NCI-H1417 treated with DMSO at 0.1 percent for 48 hours (cell line): ENCODE measurements at places on chromosomes 6 and 20.

DNA sequence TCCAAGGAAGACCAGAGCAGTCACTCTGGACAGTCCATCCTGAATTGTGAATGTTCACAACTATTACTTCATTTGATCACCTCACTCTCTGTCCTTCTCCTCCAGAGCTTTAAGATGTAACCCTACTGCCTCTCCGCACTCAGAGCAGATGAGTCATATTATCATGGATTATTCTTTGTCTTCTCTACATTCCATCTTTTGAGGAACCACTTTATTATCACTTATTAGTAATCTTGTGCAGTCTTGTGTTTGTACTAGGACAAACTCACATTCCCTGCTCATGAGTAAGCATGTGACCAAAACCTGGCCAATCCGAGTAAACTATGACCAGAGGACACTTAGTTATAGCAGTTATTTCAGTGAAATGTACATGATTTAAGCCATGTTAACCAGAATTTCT is 401.5 kb upstream of the ADGRB3 start:
- no peak for DNase-seq

DNA sequence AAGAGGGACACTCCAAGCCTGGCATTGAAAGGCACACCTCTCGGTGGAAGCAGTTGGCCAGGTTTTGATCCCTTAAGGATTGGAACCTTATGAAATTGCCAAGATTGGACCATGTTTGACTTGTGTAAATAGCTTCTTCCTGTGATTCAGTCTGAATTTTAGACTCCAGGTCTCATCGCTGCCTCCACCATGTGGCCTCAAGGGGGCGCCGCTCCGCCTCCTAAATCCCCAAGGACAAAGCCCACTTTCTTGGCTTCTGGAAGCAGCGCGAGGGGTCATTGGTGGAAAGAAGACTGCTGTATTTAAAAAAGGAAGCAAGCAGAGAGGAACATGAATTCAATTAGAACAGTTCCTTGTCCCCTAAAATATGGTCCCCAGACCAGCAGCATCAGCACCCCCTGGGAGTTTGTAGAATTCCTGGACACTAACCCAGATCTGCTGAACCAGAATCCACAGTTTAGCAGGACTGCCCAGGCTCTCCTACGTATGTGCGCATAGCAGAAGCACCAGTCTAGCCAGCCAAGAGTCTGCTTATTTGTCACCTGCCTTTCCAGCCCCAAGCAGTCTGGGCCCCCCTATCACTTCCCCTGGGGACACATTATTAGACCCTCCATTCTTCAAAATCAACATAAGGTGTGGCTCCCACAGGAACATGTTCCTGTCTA is 108.5 kb downstream of the LY86 start:
- DNase-seq = no peak

- no peak for DNase-seq
Observed at GRCh38 chr6:23510778-23511510, 615.1 kb upstream of the NRSN1 start.

- no peak for DNase-seq
Observed at GRCh38 chr6:114364301-114364700, 21.5 kb upstream of the HS3ST5 start.

GRCh38 chr6:65505736-65506135 is 201.3 kb downstream of the EYS start:
- peak; percentile 26 for DNase-seq

- DNase-seq = peak; percentile 92
Observed at GRCh38 chr20:23078351-23079015, 7.6 kb downstream of the CD93 start.

- DNase-seq = no peak
Observed at GRCh38 chr6:73262671-73263569, at the start of gene KHDC1. Gene KHDC1 (minus strand): TSS chr6:73263196. CDS start chr6:73242517, 20,679 bp downstream.
